GM04503 (cell line): ENCODE measurements at places on chromosomes 11 and 22.

DNA sequence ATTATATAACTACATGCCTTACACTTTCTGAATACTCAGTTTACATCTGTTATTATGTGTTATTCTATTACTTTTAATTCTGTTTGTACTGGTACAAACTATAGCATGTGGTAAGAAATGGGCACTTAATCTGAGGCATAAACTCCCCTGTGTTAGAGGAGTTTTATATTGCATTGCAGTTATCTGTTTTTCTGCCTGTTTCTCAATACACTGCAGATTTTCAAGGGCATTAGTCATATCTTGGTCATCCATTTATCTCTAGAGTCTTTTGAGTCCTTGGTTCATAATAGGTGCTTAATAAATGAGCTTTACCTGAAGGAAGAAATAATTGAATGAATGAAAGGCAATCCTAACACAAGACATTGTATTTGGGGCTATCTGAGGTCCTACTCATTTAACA is 182.9 kb upstream of the CTSC start:
- no peak for DNase-seq

- no peak for DNase-seq
Measured at GRCh38 chr22:45526281-45526680, 23.6 kb downstream of the FBLN1 start.

DNA sequence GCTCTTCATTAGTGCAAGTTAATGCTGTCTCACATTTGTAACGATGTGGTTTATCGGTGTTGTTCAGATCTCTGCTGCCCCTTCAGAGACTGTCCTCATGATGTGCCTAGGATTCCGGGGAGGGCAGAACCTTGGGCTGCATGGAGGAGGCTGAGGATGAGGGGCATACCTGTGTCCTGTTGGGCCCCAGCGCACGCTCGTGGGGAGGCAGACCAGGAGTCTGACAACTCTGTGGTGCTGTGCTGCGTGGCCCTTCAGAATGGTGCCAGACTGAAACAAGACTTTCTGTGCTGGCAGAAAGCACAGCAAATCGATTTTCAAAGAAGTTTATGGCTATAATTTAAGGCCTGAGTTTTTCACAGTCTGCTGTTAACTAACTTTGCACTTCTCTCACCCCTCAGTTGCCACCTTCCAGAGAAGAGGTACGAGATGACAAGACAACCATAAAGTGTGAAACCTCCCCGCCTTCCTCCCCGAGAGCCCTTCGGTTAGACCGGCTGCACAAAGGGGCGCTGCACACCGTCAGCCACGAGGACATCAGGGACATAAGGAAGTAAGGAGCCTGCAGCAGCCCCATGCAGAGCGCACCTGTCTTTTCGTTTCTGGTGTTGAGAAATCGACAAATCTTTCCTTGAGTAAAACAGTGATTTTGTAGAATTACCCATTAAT is 44.3 kb upstream of the CTTN start:
- DNase-seq = no peak

GRCh38 chr11:13720940-13721339 is 52.5 kb downstream of the FAR1 start:
- DNase-seq = no peak

DNA sequence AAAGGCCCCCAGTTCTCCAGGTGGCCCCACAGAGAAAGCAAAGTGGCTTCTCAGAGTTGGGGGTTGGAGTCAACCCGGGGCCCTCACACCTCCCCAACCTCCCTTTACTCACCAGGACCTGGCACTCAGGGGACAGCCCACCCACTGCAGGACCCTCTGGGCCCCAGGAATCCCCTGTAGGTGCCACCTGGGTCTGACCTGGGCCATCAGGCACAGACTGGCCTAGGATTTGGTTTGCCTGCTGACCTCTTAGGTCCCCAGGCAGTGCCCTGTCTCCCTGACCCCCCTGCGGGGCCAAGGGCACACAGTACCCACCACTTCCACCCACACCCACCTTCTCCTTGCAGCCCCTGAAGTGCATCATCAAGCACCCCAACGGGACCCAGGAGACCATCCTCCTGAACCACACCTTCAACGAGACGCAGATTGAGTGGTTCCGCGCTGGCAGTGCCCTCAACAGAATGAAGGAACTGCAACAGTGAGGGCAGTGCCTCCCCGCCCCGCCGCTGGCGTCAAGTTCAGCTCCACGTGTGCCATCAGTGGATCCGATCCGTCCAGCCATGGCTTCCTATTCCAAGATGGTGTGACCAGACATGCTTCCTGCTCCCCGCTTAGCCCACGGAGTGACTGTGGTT is 16.0 kb downstream of the POLR3H start:
- DNase-seq = no peak

GRCh38 chr11:95575517-95575916 is 214.1 kb downstream of the FAM76B start:
- DNase-seq = no peak

GRCh38 chr22:48797731-48798130 is 1029.9 kb downstream of the BRD1 start:
- no peak for DNase-seq

DNA sequence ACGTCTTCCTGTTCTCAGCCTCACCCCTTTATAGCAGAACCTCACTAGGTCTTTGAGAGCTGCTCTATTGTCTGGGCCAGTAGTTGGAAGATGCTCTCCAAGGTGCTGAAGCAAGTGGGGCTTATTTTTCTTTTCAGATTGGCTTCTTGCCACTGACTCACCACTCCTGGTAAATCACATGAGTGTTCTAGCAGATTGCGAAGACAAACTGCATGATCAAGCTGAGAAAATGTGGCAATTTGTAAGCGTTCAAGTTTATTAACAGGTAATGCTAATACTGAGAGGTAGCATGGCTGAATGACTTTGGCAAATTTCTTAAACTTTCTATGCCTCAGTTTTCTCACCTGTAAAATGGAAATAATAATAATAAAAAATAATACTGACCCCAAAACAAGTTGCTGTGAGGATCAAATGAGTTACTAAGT is 59.2 kb downstream of the CACNG2 start:
- peak; percentile 71 for DNase-seq

DNA sequence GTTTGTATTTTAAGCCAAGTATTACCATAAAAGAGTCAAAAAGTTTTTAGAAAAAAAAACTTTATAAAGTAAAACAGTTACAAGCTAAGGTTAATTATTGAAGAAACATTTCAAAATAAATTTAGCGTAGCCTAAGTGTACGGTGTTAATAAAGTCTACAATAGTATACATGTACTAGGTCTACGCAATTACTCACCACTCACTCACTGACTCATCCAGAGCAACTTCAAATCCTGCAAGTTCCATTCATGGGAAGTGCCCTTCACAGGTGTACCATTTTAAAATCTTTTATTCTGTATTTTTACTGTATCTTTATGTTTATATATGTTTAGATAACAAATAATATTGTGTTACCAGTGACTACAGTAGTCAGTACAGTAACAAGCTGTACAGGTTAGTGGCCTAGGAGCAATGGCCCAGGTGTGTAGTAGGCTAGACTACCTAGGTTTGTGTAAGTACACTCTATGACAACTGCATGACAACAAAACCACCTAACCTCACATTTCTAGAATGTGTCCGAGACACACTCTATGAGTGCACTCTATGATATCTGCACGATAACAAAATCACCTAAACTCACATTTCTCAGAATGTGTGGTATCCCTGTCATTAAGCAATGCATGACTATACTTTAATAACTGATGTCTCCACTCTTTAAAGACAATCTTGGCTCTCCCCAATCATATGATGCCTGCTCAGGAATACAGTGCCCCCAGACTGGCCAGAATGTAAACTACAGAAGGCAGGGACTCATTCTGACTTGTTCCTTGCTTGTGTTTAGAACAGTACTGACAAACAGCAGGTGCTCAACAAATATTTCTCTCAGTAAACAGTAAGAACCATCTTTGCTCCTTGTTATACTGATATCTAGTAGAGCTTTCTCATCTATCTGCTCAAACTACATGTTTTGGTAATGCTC is 21.2 kb downstream of the KMT5B start:
- no peak for DNase-seq

GRCh38 chr11:3014943-3015342 is 22.8 kb upstream of the NAP1L4 start:
- no peak for DNase-seq

- DNase-seq = no peak
Measured at GRCh38 chr22:43867839-43868635, 5.7 kb upstream of the SULT4A1 start.

DNA sequence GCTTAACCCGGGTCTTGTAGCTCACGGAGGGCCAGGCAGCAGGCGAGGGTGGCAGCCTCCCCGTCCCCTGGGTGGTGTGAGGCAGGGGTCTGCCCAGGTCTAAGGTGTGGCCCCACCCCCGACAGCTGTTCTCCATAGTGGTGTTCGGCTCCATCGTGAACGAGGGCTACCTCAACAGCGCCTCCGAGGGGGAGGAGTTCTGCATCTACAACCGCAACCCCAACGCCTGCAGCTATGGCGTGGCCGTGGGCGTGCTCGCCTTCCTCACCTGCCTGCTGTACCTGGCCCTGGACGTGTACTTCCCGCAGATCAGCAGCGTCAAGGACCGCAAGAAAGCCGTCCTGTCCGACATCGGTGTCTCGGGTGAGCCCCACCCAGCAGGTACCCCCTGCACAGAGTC is 24.4 kb downstream of the SYNGR1 start:
- no peak for DNase-seq

DNA sequence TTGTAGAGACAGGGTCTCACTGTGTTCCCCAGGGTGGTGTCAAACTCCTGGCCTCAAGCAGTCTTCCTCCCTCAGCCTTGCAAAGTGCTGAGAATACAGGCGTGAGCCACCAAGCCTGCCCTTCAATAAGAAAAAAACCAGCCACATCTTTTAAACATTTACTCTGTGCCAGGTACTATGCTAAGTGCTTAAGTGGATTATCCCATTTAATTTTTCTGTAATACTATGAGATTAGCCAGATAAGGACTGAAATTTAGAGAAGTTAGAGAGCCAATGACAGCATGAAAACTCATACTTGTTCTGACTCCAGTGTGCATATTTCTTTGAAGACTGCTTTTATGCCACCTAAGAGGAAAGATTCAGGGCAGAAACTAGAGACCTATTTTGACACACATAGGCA is 35.7 kb downstream of the PPME1 start:
- no peak for DNase-seq
